Activated CD4-positive, alpha-beta T cell treated with anti-CD3 and anti-CD28 coated beads for 4 hours (primary cell): ENCODE measurements at places on chromosomes 5 and 9.

DNA sequence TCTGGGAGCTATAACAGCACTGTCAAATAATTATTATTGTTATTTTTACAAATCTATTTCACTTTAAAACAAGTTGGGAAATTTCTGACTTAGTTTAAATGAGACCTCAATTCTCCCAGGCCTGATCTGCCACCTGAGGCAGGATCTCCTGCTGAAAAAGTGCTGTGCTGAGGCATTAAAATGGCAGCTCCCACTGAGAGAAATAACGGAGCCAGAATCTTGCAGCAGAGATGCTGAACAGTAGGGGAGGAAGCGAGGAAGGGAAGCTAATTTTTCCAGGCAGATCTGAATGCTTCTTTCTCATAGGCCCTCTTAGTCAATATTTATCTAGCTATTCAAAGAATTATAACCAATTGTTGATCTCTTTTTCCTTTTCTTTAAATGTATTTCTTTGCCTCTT is 196.3 kb downstream of the ZNF462 start:
- no peak for DNase-seq

- no peak for DNase-seq
Measured at GRCh38 chr5:111820072-111820471, 63.1 kb upstream of the NREP start.

DNA sequence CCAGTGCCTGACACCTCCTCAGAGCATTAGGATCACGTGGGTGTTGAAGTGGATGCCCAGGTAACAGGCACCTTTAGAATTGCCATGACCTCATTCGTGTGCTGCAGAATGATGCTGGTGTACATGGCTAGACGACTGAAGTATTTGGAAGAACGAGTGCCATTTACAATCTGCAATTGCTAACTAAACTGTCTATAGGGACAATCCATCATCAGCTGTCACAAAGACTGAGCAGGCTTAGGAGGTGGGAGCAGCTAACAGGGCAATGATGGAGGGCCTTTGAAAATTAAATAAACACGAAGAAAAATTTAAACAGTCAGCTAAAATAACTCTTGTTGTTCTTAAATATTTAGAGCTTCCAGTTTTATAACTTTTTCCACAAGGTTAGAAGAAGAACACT is 375.8 kb downstream of the GADD45G start:
- no peak for DNase-seq

DNA sequence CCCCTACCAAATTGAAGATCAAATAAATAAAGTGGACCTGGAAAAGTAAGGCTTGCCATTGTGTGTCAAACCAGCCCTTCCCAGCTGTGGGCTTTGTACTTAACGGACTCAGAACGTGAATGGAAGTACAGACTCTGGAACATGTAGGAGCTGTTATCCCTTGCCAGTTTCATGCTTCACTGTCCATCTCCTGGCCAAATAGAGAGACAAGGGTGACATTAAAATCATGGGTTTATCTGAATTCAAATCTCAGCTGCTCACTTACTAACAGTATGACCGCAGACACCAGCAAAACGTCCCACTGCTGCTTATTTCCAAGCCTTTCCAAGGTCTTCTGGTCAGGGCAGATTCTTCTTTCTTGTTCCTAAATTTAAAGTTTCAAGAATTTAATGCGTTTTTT is 52.2 kb downstream of the EXOSC2 start:
- DNase-seq: no peak

GRCh38 chr9:18665947-18666346 is 192.0 kb downstream of the ADAMTSL1 start:
- DNase-seq: no peak

- no peak for DNase-seq
Measured at GRCh38 chr5:169147534-169147933, 153.4 kb downstream of the SLIT3 start.

GRCh38 chr5:100595152-100595811 is 60.1 kb downstream of the FAM174A start:
- DNase-seq: no peak

GRCh38 chr5:38011668-38012188 is 171.9 kb upstream of the GDNF start:
- no peak for DNase-seq

DNA sequence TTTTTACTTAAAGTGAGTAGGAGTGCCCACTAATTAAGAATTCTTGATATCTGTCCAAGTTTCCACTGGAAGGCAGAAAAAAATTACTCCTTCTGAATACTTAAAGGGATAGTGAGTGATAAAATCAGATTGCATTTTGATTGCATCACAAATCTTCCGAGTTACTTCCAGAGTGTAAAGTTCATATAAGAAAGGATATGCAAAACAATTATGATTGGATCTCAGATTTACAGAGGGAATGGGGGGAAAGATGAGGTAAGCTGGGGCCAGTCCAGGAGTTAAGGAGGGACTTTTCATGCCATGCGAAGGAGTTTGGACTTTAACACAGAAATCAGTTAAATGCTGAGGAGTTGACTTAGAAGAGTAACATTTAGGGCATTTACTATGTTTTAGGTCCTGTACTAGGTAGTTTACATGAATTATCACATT is 9.3 kb upstream of the RNF145 start:
- DNase-seq: no peak

DNA sequence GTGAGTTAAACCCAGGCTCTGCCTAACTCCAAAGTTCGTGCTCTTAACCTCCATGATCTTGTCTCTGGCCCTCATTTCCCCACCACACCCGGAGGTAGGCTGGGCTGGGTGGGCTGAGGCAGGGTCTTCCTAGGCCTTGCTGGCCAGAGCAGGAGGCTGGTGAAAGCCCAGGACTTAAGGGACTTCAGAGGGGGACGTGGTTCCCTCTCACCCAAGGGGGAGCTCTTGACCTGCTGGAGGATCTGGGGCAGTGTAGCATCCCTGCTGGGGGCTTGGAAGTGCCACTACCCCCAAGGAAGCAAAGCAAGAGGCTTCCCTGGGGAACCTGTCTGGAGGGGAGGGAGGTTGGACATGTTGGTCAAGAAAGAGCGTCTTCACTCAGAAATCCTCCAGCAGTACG is 14.7 kb downstream of the PITX1 start:
- DNase-seq: no peak

DNA sequence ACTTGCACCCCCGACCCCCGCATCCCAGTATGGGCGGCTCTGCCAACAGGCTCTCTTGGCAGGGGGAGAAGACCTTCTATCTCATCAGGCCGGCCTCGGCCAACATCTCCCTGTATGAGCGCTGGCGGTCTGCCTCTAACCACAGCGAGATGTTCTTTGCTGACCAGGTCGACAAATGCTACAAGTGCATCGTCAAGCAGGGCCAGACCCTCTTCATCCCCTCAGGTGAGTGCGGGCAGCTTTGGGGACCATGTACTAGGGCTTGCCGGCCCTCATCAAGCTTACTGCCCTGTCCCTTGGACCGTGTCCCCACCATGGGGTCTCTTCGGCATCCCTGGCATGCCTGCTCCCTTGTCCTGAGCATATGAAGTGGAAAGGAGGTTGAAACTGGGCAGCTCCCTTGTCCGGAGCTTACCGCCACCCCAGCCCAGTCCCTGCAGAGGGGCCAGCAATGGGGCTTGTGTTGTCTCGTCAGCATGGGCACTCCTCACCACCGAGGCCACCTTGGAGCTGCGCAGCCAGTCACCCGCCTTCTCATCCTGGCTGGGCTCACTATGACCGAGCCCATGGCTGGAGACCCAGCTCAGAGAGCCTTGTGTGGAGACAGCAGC is 78.1 kb downstream of the PHF2 start:
- no peak for DNase-seq

DNA sequence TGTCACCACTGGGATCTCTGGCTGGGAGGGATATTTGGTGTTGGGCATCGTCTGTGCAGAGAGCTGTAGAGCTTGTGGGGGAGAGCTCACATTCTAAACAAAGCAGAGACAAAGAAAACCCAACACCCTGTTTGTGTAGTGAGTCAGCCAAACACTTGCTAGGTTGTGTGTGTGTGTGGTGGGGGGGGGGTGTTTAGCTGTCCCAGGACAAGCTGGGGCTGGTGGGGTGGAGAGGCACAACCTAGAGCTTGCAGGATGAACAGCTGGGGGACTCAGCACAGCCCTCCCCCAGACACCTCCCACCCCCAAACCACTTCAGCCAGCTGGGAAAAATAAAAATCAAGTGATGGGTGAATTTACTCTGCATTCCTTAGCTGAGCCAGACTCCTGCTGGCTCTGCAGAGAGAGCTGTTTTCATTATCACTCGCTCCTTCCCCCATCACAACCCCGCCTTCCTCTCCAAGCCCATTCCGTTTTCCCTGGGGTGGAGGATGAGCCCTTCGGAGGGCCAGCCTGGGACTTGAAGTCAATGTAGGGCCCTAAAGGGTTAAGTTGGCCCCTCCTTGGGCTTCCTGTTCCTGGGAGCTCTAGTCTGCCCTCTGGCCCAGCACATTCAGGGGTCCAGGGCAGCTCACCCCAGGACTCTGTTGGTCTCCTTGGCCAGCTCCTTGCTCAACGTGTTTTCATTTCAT is 2.6 kb downstream of the OLFML2A start:
- DNase-seq: no peak

DNA sequence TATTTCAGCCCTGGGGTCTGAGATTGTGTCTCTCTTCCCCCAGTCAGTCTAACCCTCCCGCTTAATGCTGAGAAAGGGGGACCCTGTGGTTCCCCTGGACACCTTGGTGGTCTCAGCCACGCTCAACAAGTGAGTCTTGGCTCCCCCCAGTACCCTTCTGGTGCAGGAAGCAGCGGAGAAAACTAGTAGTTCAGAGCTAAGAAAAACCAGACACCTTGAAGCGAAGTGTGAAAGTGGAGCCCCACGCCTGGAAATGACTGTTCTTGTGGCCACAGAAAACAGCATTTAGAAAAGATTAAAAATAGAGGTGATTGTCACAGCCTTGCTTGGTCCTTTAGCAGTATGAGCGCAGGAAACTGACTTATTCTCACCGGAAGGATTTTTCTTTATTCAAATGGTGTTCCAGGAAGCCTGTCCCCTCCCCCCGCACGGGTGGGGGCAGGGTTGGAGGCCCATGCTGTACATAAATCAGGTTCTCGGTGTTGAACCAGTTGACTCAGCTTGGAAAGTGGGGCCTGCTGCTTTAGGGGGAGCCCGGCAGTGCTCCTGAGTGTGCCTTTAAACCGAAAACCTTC is 8.1 kb downstream of the ARPC5L start:
- peak; percentile 85 for DNase-seq

GRCh38 chr5:73419117-73419464 is 29.5 kb downstream of the FOXD1 start:
- DNase-seq: no peak

DNA sequence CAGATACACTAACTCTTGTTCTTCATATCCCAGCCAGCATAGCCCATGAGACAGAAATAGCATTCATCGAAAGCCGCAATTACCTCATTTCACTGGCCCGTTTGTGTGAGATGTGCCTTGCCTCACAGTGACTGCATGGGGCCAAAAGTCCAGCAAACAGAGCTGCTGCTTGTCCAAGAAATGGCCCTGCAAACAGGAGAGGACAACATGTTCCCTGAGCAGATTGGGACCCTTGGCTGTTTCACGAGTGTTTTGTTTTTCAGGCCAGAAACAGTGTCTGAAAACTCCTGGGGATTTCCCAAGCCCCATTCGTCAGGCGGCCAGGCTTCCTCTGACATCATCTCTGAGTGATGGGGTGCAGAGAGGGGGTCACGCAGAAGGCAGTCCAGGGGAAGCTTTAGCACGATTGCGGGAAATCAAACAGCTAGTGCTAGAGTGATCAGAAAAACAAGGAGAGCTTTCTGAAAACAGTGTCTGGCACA is 503.6 kb upstream of the PAPPA start:
- no peak for DNase-seq

- no peak for DNase-seq
Measured at GRCh38 chr5:143501310-143502044, 98.0 kb upstream of the NR3C1 start.

GRCh38 chr9:84278130-84278529 is 62.4 kb downstream of the SLC28A3 start:
- no peak for DNase-seq

DNA sequence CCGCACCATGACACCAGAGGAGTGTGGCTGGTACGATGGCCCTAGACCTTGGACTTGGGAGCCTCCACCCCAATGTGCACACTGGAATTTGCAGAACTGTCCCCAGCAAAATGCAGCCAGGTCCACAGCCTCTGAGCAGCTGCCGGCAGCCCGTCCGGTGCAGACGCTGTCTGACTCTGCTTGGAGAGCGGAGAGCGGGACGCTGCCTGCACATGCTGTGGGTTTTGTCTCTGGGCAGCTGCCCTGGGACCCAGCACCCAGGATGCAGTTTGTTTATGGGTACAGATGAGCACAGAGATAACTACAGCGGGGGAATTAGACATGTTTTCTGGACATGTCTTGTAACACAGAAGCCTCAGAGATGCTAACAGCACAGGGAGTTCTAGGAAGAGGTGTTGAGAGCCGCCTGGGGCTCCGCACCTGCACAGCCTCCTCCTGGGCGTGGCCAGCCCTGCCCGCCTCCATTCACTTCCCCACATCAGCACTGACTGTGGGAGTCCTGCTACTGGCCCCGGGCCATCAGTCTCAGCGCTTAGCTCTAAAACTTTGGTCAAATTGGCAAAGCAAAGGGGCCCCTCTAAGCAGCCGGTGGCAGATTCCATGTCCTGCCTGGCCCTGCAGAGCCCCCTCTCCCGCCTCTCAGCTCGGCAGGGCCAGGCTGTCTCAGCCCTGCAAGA is 159.6 kb downstream of the IRX2 start:
- no peak for DNase-seq

GRCh38 chr5:173237143-173237874 is 2.3 kb upstream of the NKX2-5 start:
- DNase-seq: no peak

GRCh38 chr5:67004730-67005350 is 191.8 kb downstream of the CD180 start:
- no peak for DNase-seq

- no peak for DNase-seq
Measured at GRCh38 chr5:168097876-168098653, 193.4 kb upstream of the WWC1 start.

- DNase-seq: peak; percentile 74
Measured at GRCh38 chr9:34633851-34634550, 3.6 kb downstream of the SIGMAR1 start.

DNA sequence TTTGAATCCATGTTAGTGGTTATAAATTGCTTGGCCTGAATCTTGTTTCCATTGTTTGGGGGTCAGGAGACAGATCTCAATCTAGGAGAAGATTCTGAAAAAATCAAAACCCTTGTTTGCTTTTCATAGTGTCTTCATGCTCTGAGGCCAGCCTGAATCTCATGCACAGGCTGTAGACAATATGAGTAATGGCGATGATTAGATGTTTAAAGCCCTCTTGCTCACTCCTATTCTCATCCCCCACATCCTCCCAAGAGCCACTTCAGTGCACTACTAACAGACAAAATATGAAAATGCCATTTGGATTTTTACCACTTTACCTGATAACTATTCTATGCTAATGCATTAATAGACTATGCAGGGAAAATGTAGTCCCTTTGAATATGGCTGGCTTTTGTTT is 129.4 kb downstream of the NUDT12 start:
- DNase-seq: no peak

- DNase-seq: no peak
Measured at GRCh38 chr5:27462936-27463335, 424.6 kb upstream of the CDH9 start.
